ENCODE measurements at places on chromosomes 11 and 22.

- no peak for DNase-seq
Observed at GRCh38 chr22:36809351-36809750, 7.5 kb downstream of the PVALB start.

DNA sequence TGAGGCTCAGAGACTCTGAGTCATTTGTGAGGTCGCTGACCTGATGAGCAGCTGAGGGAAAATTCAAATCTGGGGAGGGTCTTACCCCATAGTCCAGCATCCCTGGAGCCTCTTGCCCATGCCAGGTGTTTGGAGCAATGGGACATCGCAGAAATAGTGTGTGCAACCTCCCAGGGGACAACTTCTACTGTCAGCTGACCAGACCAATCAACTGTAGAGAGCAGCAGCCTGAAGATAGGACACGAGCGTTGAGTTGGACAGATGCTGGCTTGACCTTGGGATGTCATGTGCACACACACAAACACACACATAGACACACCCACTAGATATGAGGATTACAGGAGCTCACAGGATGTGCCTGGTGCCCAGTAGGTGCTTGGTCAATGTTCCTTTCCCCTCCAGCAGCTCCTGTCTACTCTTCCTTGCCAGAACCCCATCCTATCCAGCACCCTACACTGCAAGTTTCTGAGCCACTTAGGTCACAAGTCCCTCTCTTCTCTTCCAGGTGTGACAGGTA is 59.1 kb upstream of the MPEG1 start:
- no peak for DNase-seq

DNA sequence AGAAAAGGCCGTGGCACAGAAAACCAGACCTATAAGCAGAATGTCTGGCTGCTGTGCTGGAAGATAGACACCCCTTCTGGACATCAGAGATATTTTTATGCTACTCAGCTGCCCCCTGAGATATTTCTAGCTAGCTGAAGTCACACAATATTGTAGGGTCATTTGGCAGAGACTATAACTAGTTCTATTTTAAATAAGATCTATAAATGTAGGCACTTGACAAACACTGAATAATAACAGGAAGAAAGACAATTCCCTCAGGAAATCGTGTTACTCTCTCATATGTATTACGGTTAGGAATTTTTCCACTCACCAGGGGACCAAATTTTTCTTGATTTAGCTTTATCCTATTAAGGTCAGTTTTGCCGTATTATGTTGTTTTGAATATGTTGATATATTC is 845.4 kb downstream of the OPCML start:
- no peak for DNase-seq

GRCh38 chr11:118401880-118402590 is 629 bp downstream of the ATP5MG start:
- DNase-seq = no peak

GRCh38 chr11:84588131-84588829 is 1038.9 kb downstream of the DLG2 start:
- DNase-seq = no peak

GRCh38 chr22:42461511-42461910 is 29.3 kb upstream of the NFAM1 start:
- no peak for DNase-seq

DNA sequence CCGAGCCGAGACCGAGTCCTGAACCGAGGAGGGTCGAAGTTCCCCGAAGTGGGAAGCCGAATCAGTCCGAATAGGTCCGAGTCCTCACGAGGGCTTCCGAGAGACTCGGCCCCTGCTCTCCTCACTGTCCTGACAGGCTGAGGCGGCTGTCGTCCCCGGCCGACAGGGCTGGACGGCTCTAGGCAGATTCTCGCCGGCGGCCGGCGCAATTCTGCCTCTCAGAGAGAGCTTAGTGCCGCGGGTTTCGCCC is 191 bp upstream of the DEAF1 start:
- DNase-seq = no peak

GRCh38 chr22:26922806-26923205 is 265.4 kb downstream of the MIAT start:
- no peak for DNase-seq

- no peak for DNase-seq
Observed at GRCh38 chr11:75159151-75159953, 8.4 kb downstream of the SLCO2B1 start.

GRCh38 chr11:71176812-71177211 is 75.6 kb downstream of the SHANK2 start:
- DNase-seq = no peak

DNA sequence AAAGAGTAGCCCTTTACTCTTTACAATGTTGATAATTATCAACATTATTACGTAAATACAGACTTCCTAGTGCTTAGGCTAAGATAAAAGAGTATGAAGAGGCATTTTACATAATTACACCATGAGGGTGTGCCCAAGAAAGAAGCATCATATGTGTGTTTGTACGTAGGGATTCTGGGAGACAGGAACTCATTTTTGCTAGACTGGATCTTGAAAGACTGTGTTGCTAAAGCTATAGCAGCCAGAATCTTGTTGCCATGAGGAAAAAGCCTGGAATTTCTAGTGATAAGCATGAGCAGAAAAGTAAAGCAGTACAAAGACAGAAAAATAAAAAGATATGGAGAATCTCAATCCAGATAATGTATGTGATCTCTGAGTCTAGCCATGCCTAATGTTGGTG is 72.1 kb downstream of the JRKL start:
- DNase-seq = no peak

GRCh38 chr11:56876621-56877275 is 112.0 kb upstream of the OR5AK2 start:
- DNase-seq = no peak

DNA sequence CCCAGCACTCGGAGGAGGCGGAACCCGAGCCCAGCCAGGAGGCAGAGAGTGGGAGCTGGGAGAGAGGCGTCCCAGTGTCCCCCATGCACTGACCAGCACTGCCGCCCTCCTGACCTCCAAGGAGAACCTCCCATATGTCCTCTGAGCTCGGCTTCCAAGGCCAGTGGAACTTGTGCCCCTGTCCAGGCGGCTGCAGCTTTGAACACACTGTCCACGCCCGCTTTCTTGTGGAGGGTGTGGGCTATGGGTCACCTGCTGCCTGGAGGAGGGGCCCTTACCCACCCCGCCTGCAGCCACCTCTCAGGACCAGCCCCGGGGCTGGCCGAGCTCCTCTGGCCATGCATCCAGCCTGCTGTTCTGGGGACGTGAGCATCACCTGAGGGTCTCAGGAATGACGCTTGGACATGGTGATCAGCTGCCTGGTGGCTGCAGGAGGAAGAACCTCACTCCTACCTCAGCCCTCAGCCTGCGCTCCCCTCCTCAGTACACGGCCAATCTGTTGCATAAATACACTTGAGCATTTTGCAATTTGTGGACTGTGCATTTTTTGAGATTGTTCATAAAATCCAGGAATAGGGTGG is 22.2 kb upstream of the MUC5B start:
- DNase-seq = no peak

GRCh38 chr11:59176330-59176729 is 4.4 kb downstream of the DTX4 start:
- no peak for DNase-seq

- DNase-seq = no peak
Observed at GRCh38 chr11:108370990-108371389, 96.3 kb downstream of the C11orf65 start.

Data from activated CD8-positive, alpha-beta memory T cell treated with anti-CD3 and anti-CD28 coated beads for 1 hour (primary cell).